ENCODE measurements at places on chromosomes 1 and 21.

- DNase-seq, result no peak
Observed at GRCh38 chr1:159229260-159229885, 24.7 kb downstream of the ACKR1 start.

- DNase-seq, result no peak
Observed at GRCh38 chr21:39527664-39528381, 76.1 kb downstream of the SH3BGR start.

GRCh38 chr1:33047839-33048305 is 11.2 kb upstream of the AK2 start:
- DNase-seq, result no peak

DNA sequence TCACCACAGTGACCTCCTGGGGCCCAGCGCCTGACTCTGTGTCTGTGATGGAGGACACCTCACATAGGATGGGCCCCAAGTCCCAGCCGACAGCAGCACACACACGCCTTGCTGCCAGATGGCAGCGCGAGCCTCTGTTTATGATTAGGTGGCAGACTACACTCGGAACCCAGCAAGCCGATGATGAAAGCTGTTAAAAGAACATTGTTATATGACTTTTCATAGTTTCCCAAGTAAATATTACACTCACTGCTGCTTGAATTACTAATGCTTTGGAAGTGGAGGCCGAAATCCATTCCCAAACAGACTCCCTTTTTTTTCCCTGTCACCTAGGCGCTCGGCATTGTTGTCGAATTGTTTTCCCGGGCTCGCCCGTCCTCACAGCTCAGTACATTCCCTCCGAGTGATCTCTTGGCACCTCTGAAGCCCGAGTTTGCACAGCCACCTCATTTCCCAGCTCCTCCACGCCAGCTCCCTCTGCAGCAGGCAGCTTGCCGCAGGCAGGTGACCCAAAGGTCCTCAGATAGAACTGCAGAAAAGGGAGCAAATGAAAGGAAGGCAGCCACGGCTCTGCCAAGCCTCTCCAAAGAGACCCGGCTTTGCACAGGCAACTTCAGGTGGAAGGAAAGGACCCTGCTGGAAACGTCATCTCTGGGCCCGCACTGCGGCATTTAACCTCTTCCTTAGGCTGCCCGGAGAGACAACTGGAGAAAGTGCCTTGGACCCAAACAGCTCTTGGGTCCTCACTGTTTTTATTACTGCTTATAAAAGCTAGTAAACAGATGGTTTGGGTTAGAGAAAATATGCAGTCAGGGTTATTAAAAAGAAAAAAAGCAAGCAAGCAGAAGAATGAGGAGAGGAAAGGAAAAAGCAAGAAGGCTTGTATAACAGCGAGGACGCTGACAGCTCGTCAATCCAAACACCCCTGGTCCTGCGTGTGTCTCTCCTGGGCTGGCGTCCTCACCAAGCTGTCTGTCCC is 72.2 kb upstream of the SLC25A33 start:
- DNase-seq, result no peak

GRCh38 chr1:151060657-151061421 is 642 bp downstream of the MLLT11 start:
- DNase-seq, result no peak

Measured in keratinocyte (primary cell).